ENCODE measurements at places on chromosomes 11 and 22. TPM values are rescaled to one million over a fixed set of nuclear protein-coding genes. Genes with fewer than 3 reads are reported as not detected.

OAF gene
- total RNA-seq, result 29.1 TPM

SDHD gene
- total RNA-seq, result 30.2 TPM

TPBGL gene
- total RNA-seq, result 0.38 TPM

UQCR10 gene
- 190 TPM for total RNA-seq

RFPL1 gene
- not detected for total RNA-seq

OTOG gene
- total RNA-seq, result 0.06 TPM

PATE2 gene
- not detected for total RNA-seq

OR6Q1 gene
- not detected for total RNA-seq

TECTA gene
- total RNA-seq, result 2.5 TPM

PPFIBP2 gene
- 2.2 TPM for total RNA-seq

GPHA2 gene
- not detected for total RNA-seq

ZNHIT2 gene
- 14.5 TPM for total RNA-seq

C22orf23 gene
- 2.8 TPM for total RNA-seq

SLC22A12 gene
- 0.26 TPM for total RNA-seq

RGL4 gene
- total RNA-seq, result 2.0 TPM

NNMT gene
- 3.0 TPM for total RNA-seq

MMP10 gene
- not detected for total RNA-seq

SLC7A4 gene
- total RNA-seq, result not detected

DDB1 gene
- 169 TPM for total RNA-seq

KCNK4 gene
- 0.18 TPM for total RNA-seq

CHCHD10 gene
- total RNA-seq, result 35.7 TPM

APOA5 gene
- total RNA-seq, result 0.35 TPM

RPUSD4 gene
- total RNA-seq, result 19.5 TPM

GALR3 gene
- not detected for total RNA-seq

SELENOM gene
- 23.8 TPM for total RNA-seq

LINC01488 gene
- total RNA-seq, result 0.19 TPM

UCP3 gene
- 0.51 TPM for total RNA-seq

VPS26B gene
- 37.9 TPM for total RNA-seq

RFPL2 gene
- 1.2 TPM for total RNA-seq

BRSK2 gene
- total RNA-seq, result 33.7 TPM

METTL15 gene
- 24.0 TPM for total RNA-seq

LRP4 gene
- total RNA-seq, result 1.1 TPM

TYR gene
- not detected for total RNA-seq

CHRM4 gene
- total RNA-seq, result 3.0 TPM

SCGB1A1 gene
- total RNA-seq, result not detected

SLC25A1 gene
- 55.6 TPM for total RNA-seq

XKR3 gene
- not detected for total RNA-seq

B3GAT1 gene
- 19.9 TPM for total RNA-seq
